Heart left ventricle (tissue), 16 donors: ENCODE measurements at places on chromosomes 12 and 14. TPM values are rescaled to one million over a fixed set of nuclear protein-coding genes. Genes with fewer than 3 reads are reported as not detected.

GRCh38 chr12:98418357-98419075, 96.9 kb upstream of the TMPO start:
- DNase-seq = peak; percentile 90

DNA sequence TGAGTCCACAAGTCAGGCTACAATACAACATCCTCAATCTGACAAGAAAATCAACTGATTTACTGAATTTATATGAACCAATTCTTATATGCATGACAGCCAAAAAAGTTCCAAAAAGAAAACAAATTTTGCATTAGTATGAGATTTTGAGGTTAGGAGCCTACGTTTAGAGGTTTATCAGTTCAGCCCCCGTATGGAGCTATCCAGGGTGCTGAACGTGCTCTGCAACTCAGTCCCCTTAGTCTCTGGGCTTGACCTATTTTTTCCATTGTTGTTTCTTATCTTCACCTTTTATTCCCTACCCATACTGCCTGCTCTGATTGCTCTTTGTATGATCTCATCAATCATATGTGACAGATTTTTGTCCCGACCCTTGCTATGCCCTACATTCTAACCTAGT, 693.0 kb downstream of the NRXN3 start:
- no peak for DNase-seq

DNA sequence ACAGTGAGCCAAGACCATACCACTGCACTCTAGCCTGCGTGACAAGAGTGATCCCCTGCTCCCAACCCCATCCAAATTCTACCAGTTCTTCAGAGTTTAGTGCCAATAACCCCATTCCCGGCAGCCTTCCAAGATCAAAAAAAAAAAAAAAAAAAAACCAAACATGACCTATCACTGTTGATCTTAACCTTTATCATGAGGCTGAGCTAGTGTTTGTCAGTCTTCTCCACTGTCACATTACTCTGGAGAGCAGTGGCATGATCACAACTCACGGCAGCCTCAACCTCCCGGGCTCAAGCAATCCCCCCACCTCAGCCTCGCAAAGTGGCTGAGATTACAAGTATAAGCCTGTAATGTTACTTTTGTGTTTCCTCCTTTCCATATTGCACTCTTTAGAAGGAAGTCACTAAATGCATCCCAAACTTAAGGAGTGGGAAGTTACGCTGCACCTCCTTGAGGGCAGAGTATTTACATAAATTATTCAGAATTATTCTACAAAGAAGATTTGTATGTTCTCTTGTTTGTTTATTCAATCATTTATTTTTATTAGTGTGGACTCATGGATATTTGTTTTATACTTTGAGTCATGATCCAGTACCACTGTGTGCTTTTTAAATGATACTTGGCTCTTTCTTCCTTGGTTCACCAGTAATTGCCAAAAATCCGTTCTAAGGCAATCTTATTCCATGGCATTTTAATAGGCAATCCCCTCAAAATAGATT, 31.5 kb upstream of the FAM222A start:
- DNase-seq = no peak

GRCh38 chr14:101503431-101504095, 57.7 kb upstream of the DIO3 start:
- DNase-seq = no peak

DNA sequence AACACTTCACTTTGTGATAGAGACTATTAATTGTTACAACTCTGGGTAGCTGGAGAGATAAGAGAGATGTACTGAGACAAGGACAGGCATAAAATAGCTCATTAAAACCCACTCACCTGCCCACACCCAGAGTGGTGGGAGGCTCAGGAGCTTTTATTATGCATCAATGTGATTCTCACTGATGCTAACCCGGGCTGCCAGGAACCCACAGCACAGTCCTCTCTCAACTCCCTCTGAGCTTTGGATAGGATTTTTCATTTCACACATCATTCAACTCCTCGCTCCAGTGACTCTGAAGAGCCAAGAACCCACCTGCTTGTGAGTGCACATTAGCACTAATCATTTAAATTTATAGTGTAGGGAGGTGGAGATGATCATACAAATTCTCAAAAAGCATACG, 827.9 kb downstream of the FLRT2 start:
- DNase-seq = no peak

- no peak for DNase-seq
Measured at GRCh38 chr12:110622582-110622981, 8.7 kb downstream of the TCTN1 start.

GRCh38 chr14:58747181-58747580, 109.4 kb downstream of the DACT1 start:
- no peak for DNase-seq

DNA sequence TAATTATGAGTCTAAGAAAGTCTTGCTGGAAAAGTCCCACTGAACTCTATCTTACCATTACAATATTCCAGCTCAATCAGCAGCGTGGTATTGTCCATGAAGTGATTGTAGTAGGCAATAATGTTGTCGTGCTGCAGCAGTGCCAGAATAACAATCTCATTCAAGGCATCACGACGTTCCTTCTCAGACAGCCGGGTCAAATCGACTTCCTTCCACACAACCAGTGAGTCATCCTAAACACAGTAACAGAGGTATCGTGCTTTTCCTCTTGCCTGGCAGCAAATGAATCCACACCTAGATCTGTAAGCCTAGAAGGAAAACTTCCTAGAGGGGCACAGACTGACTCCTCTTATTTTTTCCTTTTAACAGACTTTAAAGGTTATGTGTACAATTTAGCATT, 2.9 kb downstream of the NEK9 start:
- DNase-seq = no peak

DNA sequence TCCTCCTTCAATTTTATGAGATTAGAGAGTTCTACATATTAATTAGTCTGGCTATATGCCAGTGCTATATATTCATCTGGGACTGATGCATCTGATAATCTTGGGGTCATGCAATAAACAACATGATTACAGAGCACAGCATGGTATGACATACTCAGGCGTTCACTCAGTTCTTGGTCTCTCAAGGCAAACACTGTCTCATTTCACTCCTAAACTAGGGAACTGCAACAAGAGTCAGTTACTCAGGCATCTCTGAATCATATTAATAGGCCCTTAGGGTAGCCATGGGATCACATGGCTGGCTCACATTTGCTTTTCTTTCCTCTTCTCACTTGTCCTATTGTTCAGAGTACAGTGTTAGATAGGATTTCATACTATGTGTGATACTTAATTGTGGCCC, 91.8 kb upstream of the TMEM260 start:
- no peak for DNase-seq

DNA sequence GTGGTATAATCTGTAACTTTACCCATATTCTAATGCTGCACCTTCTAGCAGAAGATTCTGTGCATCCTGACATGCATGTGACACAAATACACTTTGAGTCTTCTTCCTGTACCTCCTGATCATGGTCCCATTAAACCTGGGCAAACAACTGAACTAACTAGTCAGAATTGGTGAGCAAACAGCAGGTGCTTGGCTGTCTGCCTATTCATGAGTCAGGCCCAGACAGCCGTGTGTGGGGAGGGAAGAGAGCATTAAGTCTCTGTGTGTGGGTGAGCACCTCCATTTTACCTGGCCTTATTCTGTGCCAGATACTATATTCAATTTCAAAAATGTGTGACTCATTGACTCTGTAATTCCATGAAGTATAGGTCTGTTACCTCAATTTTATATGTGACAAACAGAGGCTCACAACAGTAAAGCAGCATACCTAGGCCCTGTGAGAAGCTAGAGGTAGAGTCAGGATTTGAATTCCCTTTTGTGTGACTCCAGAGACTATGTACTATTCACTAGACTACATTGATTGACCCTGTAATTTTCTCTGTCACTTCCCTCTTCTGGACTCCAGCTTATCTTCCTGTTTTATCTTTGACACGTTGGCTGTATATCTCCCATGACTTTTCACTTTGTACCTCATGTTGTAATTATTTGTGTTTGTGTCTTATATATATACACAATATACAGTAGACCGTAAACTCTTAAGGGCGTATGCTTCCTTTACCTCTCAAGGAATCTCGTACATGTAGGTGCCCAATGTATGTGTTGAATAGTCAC, 32.2 kb downstream of the SUSD6 start:
- peak; percentile 40 for DNase-seq

- no peak for DNase-seq
Measured at GRCh38 chr12:115129727-115130126, 445.8 kb upstream of the TBX3 start.

- DNase-seq = no peak
Measured at GRCh38 chr12:93756288-93756687, 79.1 kb downstream of the CRADD start.

GRCh38 chr12:50633955-50634354, 129.2 kb downstream of the DIP2B start:
- DNase-seq = no peak

GRCh38 chr12:7439579-7440505, 4.1 kb downstream of the CD163L1 start:
- peak; percentile 38 for DNase-seq

DNA sequence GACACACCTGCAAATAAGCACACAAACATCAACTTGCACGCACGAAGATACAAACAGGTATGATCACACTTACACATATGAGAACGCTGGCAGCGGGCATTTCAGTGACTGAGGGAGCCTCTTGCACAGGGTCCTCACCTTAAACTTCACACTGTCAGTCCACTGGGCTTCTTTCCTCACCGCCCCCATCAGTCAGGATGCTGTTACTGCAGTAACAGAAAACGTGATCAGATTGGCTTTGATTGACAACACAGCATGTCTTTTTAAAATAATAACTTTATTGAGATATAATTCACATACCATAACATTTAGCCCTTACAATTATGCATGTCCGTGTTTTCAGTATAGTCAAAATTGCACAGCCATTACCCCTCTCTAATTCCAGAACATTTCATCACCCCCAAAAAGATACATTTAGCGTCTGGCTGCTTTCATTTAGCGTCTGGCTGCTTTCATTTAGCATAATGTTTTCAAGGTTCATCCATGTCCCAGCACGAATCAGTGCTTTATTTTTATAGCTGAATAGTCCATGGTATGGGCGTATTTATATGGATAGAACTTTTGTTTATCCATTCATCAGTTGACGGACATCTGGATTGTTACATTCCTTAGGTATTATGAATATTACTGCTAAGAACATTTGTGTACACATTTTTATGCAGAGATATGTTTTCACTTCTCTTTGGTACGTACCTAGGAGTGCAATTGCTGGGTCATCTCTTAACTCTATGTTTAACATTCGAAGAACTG, 8.4 kb downstream of the CCDC197 start:
- DNase-seq = no peak

- DNase-seq = no peak
Measured at GRCh38 chr14:67418401-67419191, 6.6 kb upstream of the PLEK2 start.

DNA sequence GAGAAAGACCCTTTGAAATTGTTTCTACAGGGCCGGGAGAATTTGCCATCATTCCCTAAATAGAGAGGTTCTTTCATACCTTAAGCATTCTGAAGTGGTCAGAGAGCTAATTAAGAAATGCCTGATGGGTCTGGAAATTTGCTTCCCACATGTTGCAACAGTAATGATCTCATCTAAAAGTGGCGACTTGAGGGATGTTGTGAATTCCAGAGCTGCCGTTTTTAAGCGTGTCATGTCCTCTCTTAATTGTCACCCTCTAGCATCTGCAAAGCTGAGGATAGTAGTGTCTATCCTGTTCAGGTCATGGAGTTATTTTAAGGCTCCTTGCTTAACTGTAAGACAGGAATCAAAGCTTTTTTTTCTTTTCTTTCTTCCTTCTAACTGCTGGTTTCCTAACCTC, 60.4 kb downstream of the FOS start:
- DNase-seq = no peak

- no peak for DNase-seq
Measured at GRCh38 chr14:96459851-96460250, 42.3 kb upstream of the PAPOLA start.

GRCh38 chr14:61972711-61973110, 210.5 kb downstream of the SNAPC1 start:
- no peak for DNase-seq

- DNase-seq = peak; percentile 61
Measured at GRCh38 chr12:31118347-31119191, 44.9 kb downstream of the DDX11 start.

- DNase-seq = no peak
Measured at GRCh38 chr12:27052742-27053141, 29.6 kb downstream of the C12orf71 start.

GRCh38 chr12:27233814-27234213, 10.3 kb upstream of the STK38L start:
- DNase-seq = no peak

GRCh38 chr12:74891083-74891668, 318.5 kb downstream of the KCNC2 start:
- no peak for DNase-seq

- DNase-seq = no peak
Measured at GRCh38 chr12:40184493-40185302, 40.1 kb upstream of the LRRK2 start.

DNA sequence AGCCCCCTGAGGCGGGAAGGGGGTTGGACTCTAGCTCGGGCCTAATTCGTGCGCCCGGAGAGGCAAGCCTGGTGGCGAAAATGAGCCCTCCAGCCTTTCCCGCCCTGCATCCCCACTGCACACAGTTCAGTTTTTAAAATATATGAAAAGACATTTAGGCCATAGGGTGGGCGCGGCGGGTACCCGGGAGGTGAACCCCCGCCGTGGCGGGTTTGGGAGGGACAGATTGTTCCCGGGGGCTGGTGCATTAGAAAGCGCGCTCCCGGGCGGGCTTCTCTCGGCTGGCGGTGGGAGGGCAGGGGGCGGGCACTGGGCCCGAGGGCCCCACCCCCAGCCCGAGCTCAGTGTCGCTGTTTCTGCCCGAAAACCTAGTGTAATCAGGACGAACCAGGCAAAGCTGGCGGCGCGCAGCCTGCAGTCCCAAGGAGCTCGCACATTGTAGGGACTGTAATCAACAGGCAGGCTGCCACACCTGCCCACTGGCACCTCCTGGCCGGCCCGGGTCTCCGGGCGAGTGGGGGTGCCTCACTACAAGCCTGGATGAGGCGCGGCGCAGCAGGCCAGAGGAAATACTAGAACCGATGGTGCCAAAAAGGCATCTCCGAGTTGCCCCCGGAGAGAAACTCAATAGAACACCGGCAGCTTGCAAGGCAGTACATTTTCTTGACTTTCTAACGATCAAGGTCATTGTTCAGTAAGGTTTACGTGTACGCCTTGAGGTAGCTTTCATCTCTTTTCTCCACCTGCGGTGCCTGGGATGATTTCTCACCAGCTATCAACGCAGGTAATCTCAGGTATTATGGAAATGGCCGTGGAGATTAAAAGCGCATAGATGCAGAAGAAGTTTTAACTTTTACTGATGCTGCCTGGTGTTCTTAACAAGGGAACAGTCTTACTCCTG, 764 bp upstream of the SPTB start:
- DNase-seq = peak; percentile 67

GRCh38 chr14:34650786-34651584, 21.0 kb upstream of the SNX6 start:
- DNase-seq = no peak

GRCh38 chr12:53191885-53192530, 11.3 kb upstream of the CSAD start:
- no peak for DNase-seq

Gene IFNG-AS1
- total RNA-seq = not detected

Gene SRRM4
- total RNA-seq = 0.12 TPM

Gene TAS2R20
- 0.53 TPM for total RNA-seq

Gene FOXM1
- 0.09 TPM for total RNA-seq

Gene C12orf76
- 5.7 TPM for total RNA-seq
